ENCODE measurements at places on chromosomes 6 and 20. TPM values are rescaled to one million over a fixed set of nuclear protein-coding genes. Genes with fewer than 3 reads are reported as not detected.

CCN6 gene
- total RNA-seq = not detected

RSPH3 gene
- 9.5 TPM for total RNA-seq

TFAP2C gene
- total RNA-seq = 0.16 TPM

HLA-DMA gene
- total RNA-seq = 16.3 TPM

RNF182 gene
- not detected for total RNA-seq

MEP1A gene
- not detected for total RNA-seq

EPHA7 gene
- 2.4 TPM for total RNA-seq

ELOVL4 gene
- total RNA-seq = 0.13 TPM

FNDC11 gene
- 0.11 TPM for total RNA-seq

DYNLRB1 gene
- 148 TPM for total RNA-seq

KIAA1755 gene
- total RNA-seq = 5.4 TPM

ADGRB3 gene
- total RNA-seq = 2.0 TPM

ACTL10 gene
- 0.22 TPM for total RNA-seq

Measured in Right ventricle myocardium superior (tissue), 1 donor.